ENCODE measurements at places on chromosomes 12 and 14. TPM values are rescaled to one million over a fixed set of nuclear protein-coding genes. Genes with fewer than 3 reads are reported as not detected.

DNA sequence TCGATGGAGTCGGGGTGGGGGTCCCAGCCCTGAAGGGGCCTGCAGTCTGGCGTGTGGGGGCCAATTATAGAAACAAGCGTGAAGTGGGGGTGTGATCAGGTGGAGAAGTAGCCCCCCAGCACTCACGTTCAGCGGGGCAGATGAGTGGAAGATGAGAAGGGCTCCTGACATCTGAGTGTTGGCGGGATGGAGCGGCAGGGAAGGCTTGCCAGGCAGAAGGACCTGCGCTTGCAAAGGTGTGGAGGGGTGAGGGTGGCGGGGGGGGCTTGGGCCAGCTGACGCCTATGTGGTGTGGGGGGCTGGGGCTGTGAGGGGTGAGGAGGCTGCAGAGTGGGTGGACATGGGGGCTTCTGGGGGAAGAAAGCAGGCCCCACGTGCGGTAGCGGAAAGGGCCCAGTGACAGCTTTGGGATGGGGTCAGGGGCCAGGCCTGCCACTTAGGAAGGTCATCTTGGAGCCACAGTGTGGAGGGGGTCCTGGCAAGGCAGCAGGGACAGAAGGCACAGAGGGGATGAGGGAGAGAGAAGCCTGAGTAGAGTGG lies 22.2 kb upstream of the BEGAIN start:
- H3K4me3 ChIP-seq = no peak overlapping the region
- no peaks in the 10 kb centered on the region for H3K36me3 ChIP-seq
- H3K4me1 ChIP-seq = no peaks in the 10 kb centered on the region
- no peak overlapping the region for H3K27ac ChIP-seq
- H3K27me3 ChIP-seq = peaks cover 10% of the 10 kb centered on the region
- DNase-seq = no peak

- H3K27me3 ChIP-seq = no peaks in the 10 kb centered on the region
- peaks cover 49% of the 10 kb centered on the region for H3K4me1 ChIP-seq
- no peak overlapping the region for H3K4me3 ChIP-seq
- H3K36me3 ChIP-seq = no peaks in the 10 kb centered on the region
- H3K27ac ChIP-seq = peak overlapping the region; percentile 93
These were observed 34.1 kb downstream of the ACADS start for GRCh38 chr12:120759591-120760348.

DNA sequence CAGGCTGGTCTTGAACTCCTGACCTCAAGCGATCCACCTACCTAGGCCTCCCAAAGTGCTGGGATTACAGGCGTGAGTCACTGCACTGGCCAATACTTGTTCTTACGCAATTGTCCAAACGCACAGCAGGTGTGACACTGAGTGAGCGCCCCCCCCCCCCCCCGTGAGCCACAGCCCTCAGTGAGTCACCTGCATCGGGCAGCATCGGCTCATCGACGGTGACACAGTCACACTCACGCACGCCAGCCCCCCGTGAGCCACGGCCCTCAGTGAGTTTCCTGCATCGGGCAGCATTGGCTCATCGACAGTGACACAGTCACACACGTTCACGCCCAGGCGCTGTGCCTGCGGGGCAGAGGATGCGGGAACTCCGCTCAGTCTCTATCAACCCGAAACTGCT lies 42.5 kb downstream of the GALNT9 start:
- H3K27ac ChIP-seq = no peak overlapping the region
- H3K4me3 ChIP-seq = no peak overlapping the region
- peaks cover 64% of the 10 kb centered on the region for H3K27me3 ChIP-seq
- H3K36me3 ChIP-seq = no peaks in the 10 kb centered on the region
- H3K4me1 ChIP-seq = no peaks in the 10 kb centered on the region
- no peak for DNase-seq

- H3K4me1 ChIP-seq = peaks cover 18% of the 10 kb centered on the region
- H3K4me3 ChIP-seq = no peak overlapping the region
- no peaks in the 10 kb centered on the region for H3K36me3 ChIP-seq
- H3K27me3 ChIP-seq = peaks cover 22% of the 10 kb centered on the region
These were observed 66.2 kb upstream of the USP15 start for GRCh38 chr12:62194031-62194430.

DNA sequence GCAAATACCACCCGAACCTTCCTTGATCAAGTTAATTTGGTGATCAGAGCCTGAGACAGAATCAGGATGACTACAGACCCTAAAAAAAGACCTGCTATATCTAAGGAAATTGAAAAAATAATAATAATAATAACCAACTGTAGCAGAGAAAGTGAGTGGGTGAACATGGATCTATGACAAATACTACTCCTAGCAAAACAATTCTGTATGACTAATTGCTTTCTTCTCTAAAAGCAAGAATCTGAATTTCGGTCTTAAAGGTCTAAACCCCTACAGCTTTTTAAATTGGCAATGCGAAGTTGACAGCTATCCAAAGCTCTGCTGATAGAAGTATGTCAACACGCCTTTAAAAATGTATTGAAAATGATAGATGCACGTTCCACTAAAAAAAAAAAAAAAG lies 102.2 kb downstream of the PRKAB1 start:
- DNase-seq = no peak
- no peaks in the 10 kb centered on the region for H3K36me3 ChIP-seq
- H3K27ac ChIP-seq = no peak overlapping the region
- no peak overlapping the region for H3K4me3 ChIP-seq
- H3K27me3 ChIP-seq = no peaks in the 10 kb centered on the region

DNA sequence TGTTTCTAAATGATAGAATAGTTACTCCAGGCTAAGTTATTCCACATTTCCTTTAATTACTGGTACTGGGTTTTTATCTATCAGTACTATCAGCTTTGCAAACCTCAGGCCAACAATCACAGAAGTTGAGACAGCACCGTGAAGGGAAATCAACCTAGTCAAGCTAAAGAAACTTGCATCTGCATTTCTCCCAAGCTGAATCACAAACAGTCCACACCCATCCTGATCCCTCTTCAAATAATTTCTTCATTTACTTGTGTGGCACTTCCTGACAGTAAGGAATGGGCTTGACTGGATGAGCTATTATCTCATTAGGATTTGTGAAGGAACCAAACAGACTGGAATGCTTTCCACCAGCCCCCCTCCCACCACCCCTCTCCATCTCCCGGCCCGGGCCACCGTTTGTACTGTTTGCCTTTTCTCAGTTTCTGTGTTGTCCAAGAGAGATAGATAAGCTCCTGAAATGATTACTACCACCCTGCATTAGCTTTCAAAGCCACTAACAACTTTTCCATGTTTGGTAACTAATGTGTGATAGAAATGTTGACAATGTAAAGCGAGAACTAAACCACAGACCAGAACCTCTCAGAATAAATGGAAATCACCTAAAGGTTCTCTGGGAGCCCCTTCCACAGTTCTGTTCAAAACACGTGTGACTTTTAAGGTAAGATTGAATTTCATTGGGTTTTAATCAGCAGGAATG lies 236.3 kb downstream of the SLC25A21 start:
- no peaks in the 10 kb centered on the region for H3K36me3 ChIP-seq
- no peaks in the 10 kb centered on the region for H3K27me3 ChIP-seq
- H3K4me3 ChIP-seq = no peak overlapping the region

DNA sequence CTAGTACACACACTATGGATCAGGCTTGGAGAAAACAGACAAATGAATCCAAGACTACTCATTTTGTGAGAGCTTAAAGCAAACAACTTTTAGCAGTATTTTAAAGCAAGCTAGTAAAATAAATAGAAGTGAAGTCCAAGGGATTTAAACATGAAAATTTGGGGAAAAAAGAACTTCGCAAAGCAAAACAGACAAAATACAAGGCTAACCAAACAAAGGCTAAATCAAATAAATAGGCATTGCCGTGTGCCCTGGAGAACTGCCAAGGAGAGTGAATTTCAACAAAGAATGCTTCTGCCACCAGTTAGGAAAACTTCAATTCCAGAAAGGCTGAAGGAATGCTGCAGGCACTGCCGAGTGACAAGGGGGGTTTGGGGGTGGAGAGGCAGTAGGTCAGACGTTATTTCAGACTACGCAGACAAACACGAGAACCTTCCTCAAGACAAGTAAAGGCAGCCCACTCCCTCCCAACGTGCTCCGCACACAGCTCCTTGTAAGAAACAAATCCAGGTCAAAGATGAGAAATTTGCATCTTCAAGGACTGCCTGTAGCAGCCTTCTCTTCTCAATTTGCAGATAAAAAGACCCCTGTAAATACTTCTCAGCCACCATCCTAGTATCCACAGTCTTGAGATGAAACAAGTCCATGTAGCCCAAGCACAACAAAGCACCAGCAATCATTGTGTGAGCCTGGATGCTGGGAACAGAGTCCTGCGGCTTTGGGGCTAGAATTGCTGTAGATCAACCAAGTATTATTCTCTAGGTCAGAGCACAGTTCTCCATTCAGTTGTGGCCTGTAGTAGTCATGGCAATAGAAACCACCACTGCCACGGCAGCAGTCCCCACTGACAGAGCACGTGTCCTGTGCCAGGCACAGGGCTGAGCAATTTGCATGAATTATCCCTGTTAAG lies 43.3 kb downstream of the EFCAB11 start:
- DNase-seq = no peak
- no peak overlapping the region for H3K4me3 ChIP-seq
- H3K4me1 ChIP-seq = peaks cover 3% of the 10 kb centered on the region
- H3K27ac ChIP-seq = no peak overlapping the region
- no peaks in the 10 kb centered on the region for H3K36me3 ChIP-seq

DNA sequence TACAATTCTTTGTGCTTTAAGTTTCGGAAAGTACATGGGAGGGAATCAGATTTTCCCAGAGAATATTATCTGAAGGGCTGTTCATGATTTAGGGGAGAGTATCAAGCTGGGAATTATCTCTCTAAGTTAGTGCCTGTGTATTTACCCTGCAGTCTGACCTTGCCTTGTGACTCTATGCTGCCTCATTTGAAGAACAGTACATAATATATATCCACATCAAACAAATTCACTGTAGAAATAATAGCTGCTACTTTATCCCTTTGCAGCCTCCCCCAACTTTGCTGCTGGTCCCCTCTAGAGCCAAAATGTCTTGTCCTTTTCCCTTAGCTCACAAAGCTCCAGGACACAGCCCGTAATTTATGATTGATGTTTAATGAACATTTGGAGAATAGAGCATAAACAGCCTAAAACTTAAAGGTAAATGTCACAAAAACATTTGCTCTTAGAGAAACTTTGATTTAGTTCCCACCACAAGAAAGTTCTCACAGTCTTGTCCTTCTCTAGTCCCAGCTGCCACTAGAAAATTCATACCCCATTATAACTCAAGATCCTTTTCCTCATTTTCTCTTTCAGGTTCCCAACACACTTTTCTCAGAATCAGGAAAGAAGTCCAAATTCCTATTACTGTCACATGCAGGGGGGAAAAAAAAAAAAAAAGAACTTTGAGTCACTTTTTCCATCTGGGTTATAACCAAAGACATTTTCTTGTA lies 1009.6 kb downstream of the FLRT2 start:
- no peaks in the 10 kb centered on the region for H3K4me1 ChIP-seq
- no peaks in the 10 kb centered on the region for H3K36me3 ChIP-seq
- DNase-seq = no peak
- H3K27ac ChIP-seq = no peak overlapping the region
- H3K27me3 ChIP-seq = no peaks in the 10 kb centered on the region

DNA sequence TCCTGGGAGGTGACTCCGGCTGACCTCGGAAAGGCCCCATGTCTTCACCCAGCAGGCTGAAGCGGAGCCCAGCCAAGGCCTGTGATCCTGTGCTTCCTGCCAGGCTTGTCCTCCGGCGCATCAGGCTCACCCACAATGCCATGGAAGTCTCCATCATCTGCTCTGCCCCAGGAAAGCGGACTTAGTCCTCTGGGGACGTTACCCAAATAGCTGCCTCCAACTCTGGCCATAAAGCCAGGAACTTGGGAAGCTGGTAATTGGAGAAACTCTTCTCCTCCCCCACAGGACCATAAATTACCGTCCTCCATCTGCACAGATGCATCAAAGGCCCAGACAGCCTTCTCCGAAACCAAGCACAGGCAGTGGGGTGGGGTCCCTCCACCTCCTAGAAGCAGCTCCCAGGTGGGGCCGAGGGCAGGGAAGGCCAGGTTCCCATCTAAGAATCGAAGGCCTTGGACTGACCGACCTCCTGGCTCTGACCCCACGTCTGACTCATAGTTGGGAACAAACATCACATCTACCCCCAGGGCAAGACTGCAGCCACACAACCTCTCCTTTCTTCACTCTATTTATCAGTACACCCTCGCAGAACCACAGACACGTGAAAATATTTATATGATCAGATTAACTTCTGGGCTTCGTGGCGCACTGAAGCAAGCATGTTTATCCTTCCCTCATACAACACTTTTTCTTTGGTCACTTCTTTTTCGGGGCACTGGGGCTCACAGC lies 56.4 kb downstream of the PITPNM2 start:
- no peaks in the 10 kb centered on the region for H3K27me3 ChIP-seq
- no peak overlapping the region for H3K4me3 ChIP-seq
- H3K27ac ChIP-seq = peak overlapping the region; percentile 76
- H3K4me1 ChIP-seq = peaks cover 66% of the 10 kb centered on the region
- no peaks in the 10 kb centered on the region for H3K36me3 ChIP-seq

- no peaks in the 10 kb centered on the region for H3K27me3 ChIP-seq
- peaks cover 32% of the 10 kb centered on the region for H3K4me1 ChIP-seq
- H3K27ac ChIP-seq = peak overlapping the region; percentile 90
- no peak overlapping the region for H3K4me3 ChIP-seq
- no peaks in the 10 kb centered on the region for H3K36me3 ChIP-seq
- peak; percentile 69 for DNase-seq
These were observed 11.6 kb upstream of the CDH24 start for GRCh38 chr14:23068789-23069412.

DNA sequence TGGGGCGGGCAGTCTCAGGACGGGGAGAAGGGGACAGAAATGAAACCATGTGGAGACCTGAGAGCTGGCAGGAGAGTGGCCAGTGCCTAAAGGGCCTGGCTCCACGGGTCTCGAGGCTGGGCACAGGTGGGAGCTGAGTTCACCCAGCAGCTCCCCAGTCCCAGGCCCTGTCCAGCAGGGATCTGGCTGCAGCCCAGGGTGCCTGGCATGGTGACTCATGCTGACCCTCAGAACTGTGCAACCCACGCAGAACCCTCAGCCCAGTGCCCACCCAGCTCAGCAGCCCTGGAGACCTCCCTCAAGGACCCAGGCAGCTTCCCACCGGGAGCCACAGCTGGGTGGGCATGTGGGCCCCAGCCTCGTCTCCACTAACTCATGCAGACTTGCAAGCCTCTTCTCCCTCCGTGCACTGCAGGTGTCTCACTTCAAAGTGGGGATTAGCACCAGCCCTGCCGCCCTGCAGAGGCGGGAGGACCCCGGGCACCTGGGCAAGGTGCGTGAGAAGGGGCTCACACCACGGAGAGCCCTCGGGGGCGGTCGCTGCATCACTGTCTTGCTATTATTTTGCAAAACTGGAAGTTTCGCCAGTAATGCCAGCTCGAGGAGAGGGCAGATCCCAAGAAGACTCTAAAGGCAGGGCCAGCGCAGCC lies 46.3 kb downstream of the CCNK start:
- no peaks in the 10 kb centered on the region for H3K27me3 ChIP-seq
- no peaks in the 10 kb centered on the region for H3K4me1 ChIP-seq
- no peak overlapping the region for H3K4me3 ChIP-seq
- DNase-seq = no peak

GRCh38 chr12:126487431-126487980 lies 1422.3 kb downstream of the AACS start:
- DNase-seq = no peak
- H3K36me3 ChIP-seq = no peaks in the 10 kb centered on the region
- H3K4me1 ChIP-seq = no peaks in the 10 kb centered on the region
- no peaks in the 10 kb centered on the region for H3K27me3 ChIP-seq

Gene PDZRN4
- 0.65 TPM for total RNA-seq

Gene TAMALIN
- 9.7 TPM for total RNA-seq

Gene CCDC77
- 5.3 TPM for total RNA-seq

Gene NR4A1
- 248 TPM for total RNA-seq

Gene RILPL1
- total RNA-seq = 45.6 TPM

Gene TMED10
- total RNA-seq = 235 TPM

Measured in gastrocnemius medialis (tissue), 4 donors.